ENCODE measurements at places on chromosomes 11 and 22. TPM values are rescaled to one million over a fixed set of nuclear protein-coding genes. Genes with fewer than 3 reads are reported as not detected.

Gene ACCS
- 49.5 TPM for polyA plus RNA-seq

DNA sequence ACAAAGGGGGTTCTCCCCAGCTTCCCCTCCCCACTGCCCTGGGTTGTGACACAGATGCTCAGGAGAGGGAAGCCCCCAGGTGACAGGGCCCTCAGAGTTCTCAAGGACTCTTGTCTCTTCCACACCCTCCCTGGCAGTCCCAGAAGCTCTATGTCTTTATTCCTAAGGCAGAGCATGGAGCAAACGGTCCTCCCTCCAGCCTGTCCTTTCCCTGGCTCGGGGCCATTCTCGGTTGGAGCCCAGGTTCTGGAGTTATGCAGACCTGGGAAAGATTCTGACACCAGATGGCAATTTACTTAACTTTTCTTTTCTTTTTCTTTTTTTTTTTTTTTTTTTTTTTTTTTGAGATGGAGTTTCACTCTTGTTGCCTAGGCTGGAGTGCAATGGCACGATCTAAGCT is 186.6 kb downstream of the CEP164 start:
- DNase-seq: no peak

Gene INS
- 0.39 TPM for polyA plus RNA-seq

DNA sequence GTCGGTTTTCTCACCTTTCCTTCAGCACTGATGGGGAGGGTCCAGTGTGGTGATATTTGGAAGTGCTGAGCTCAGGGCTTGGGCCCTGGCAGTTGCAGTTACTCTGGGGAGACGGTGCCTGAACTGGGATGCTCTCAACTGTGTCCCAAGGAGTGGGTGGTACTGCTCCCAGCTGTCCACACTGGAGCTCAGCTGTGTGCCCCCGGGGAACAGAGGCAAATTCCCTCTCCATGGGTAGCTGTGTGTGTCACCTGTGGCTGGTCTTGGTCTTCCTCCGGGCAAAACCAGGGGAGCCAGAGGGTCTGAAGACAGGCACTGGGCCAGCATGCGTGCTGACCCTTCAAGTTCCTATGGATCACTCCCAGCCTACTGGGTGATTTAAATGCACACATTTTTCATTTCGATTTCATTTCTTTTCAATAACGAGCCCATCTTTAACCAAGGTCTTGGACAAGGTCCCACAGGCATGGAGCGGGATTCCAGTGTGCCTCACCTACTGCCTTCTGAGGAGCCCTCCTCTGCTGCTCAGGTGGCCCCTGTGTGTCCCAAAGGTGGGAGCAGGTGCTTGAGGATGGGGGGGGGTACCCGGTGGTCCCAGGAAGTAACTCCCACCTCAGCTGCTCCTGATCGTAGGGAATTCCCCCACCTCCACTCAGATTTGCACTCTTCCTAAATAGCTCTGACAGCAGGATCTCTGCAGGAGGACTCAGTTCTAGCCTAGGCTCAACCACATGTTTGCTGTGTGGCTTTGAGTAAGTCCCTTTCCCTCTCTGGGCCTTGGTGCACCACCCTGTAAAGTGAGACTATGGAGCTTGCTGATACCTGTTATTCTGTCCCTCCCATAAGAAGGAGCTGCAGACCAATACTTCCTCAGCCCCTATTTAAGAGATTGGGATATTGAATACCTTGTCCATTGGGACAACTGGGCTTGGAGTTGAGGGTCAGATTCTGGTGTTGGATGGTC is 16.8 kb downstream of the PRDM11 start:
- DNase-seq: no peak

DNA sequence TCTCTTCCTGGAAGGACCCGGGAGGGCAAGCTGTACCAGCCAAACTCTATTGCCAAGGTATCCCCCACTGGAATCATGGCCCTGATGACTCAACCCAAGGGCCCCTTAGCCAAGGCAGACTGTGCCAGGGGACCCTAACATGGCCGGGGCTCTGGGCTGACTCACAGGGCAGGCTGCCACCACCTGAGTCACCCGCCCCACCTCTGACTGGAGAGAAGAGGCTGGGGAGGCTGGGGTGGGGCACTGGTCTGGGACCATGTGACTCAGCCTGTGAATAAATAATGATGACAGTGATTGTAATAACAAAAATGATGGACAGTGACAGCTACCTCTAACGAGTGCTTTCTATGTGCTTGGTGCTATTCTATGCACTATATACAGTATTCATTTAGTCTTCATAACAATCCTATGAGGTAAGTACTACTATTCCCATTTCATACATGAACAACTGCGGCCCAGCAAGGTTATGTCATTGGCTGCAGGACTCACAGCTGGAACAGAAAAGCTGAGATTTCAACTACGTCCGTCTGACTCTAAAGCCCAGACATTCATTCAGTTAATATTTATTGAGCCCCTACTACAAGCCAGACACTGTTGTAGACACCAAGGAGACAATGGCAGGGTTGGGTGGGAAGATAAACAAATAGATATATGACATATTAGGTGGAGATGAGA is 84.2 kb downstream of the FBXO7 start:
- no peak for DNase-seq

DNA sequence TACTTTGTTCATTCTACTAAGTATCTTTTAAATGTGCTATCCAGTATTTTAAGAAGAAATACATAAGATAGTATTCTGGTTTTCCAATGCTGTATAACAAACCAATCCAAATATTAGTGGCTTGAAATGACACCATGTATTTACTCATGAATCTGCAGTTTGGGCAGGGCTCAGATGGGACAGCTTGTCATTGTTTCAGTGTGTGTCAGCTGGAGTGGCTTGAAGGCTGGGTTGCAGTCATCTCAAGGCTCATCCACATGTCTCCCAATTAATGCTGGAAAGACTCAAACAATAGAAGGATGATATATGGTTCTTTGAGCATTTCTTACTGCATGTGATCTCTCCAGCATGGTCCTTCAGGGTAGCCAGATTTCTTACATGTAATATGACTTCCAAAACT is 146.2 kb downstream of the ARHGAP42 start:
- no peak for DNase-seq

DNA sequence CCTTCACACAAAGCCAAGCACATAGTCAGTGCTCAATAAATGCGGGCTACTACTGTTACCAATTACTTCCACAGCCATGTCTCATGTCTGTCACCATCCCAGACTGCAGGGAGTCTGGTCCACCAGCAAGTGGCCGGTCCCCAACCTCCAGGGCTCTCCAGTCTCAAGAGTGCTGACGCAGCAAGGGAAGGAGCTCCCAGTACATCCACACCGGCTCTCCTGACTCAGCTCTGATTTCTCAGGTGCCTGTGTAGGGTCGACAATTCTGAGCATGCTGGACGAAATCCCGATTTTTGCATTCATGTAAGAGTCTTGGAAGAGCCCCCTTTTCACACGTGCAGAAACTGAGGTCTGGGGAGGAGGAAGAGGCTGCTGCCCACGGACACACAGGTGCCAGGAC is 10.3 kb upstream of the NEFH start:
- DNase-seq: no peak

- no peak for DNase-seq
Observed at GRCh38 chr11:70068950-70069349, 9.2 kb upstream of the ANO1 start.

GRCh38 chr22:40216041-40216756 is 38.5 kb downstream of the TNRC6B start:
- DNase-seq: no peak

Gene TMEM151A
- polyA plus RNA-seq: 3.1 TPM

DNA sequence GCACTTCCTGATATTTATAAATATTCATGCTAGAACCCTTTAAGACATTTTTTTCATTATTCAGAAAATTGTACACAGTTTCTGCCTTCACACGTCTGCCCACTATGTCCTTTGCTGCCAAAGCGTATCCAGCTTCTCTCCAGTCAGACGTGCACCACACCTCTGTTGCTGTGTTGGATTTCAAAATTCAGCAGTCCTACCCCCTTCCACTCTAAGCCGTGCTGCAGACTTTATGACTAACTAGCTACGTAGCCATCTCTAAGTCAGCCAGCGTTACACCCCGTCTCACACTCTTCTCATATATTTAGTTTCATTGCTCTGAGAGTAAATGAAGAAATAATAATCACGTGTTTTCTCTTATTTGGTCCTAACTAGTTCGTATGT is 28.2 kb upstream of the OPCML start:
- DNase-seq: no peak

GRCh38 chr11:91563176-91563575 is 661.4 kb upstream of the FAT3 start:
- no peak for DNase-seq

- peak; percentile 40 for DNase-seq
Observed at GRCh38 chr11:95154514-95154913, 64.9 kb downstream of the ENDOD1 start.

Gene RPLP2
- 1,325 TPM for polyA plus RNA-seq

DNA sequence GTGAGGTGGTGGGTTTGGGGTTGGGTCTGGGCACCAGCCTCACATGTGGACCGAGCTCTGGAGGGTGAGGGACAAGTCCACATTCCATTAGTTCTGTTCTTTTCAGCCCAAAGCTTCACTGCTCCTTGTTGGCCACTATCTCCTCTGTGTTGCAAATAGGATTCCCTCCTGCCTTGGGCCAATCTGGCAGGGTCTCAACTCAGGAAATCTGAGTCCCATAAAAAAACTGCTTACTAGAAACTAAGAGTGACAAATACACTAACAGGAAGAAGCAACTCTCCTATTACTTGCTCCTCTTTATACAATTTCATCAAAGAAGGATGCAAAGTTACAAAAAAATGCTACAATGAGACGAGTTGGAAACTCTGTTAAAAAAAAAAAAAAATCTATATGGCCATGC is 66.2 kb upstream of the CSNK1E start:
- no peak for DNase-seq

- no peak for DNase-seq
Observed at GRCh38 chr11:117654281-117655255, 142.4 kb downstream of the DSCAML1 start.

Gene TENM4
- 2.1 TPM for polyA plus RNA-seq

- no peak for DNase-seq
Observed at GRCh38 chr11:72058416-72059034, 21.8 kb downstream of the NUMA1 start.

GRCh38 chr11:113581713-113582112 is 106.5 kb upstream of the DRD2 start:
- no peak for DNase-seq
